ENCODE measurements at places on chromosomes 1 and 21.

DNA sequence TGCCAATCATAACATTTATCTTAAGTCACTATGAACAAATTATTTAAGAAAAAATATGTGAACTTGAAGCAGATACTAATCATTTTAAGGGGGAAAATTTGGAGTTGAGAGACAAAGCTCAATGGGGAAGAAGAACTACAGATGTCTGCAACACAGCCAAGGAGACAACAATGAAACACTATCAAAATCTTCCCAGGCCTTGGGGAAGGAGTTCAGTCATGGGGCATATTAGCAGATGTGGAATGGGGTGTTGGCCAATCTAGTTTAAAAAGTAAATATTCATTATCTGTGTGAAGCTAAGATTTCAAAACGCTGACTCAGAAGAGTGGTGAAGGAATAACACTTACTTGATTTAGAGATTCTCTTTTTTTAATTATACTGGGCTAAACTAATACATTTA lies 671.6 kb upstream of the ZP4 start:
- no peak for DNase-seq

GRCh38 chr1:84152649-84153056 lies 8.6 kb downstream of the PRKACB start:
- DNase-seq = no peak

GRCh38 chr21:31714741-31715365 lies 17.1 kb downstream of the SCAF4 start:
- DNase-seq = no peak

- no peak for DNase-seq
Measured at GRCh38 chr1:111219557-111220286, 7.8 kb upstream of the CHI3L2 start.

DNA sequence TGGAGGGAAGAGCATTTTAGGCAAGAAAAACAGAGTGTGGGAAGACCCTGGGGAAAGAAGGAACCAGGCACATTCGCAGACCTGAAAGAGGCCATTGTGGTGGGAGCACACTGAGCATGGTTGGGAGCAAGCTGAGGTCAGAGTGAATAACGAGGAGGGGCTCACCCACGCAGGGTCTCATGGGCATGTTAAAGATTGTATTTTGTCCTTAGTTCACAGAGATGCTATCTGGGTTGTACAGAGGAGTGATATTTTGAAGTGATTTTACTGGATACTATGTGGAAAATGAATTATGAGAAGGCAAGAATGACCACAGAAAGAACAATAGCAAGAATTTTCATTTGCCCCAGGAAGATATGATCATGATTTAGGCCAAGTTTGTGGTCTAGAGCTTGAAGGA lies 578.3 kb upstream of the NR5A2 start:
- no peak for DNase-seq

- no peak for DNase-seq
Measured at GRCh38 chr1:180211156-180211859, 18.8 kb upstream of the LHX4 start.

DNA sequence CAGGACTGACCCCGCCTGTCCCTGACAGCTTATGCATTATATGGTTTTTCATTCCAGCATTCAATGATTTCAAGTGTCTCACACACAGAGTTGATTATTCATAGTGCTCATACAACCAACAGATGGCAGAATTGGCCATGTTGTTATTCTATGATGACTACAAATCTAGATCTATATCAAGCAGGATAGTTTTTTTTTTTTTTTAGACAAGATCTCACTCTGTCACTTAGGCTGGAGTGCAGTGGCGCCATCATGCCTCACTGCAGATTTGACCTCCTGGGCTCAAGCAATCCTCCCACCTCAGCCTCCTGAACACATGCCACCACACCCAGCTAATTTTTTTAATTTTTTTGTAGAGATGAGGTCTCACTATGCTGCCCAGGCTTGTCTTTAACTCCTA lies 40.1 kb upstream of the LRRC8D start:
- peak; percentile 57 for DNase-seq

DNA sequence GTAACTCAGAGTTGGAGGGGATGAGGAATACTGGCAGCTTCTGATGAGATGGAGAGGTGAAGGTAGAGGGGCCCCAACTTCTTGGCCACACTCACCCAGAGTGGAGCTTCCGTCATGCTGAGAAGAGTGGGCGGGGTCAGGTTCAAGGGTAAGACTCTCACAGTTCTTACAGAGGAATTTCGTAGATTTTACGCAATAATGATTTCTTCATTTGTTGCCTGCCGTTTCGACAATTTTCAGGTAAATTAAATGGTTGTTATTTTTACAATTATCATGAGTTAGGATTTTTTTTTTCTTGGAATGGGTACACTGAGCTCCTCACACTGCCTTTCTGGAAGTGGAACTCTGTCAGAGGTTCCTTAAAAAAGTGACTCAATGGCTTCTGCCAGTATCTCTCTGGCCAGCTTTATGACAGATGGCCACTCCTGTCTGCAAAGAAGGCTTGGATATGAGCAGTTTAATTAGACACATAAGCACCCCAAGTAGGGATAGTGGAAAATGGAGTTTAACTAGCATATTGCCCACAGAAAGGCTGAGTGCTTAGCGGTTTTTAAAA lies 13.8 kb upstream of the NLRP3 start:
- DNase-seq = no peak

- no peak for DNase-seq
Measured at GRCh38 chr1:40059960-40060750, 19.6 kb downstream of the CAP1 start.

DNA sequence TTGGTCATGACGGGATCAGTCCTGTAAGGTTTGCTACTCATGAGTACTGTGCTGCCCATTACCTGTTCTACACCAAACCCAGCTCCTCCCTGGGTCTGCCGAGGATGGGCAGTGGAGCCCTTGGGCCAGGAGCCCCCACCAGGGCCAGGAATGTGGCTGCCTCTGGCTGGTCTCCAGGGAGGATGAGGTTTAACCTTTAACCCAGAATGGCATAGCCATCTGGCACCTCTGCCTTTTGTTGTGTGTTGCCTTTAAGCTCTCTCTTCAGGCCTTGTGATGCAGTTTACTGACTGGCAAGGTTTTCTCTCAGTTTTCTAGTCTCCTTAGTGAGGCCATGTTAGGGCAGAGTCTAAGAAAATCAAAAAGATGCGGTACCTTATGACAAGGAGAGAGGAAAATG lies 38.6 kb downstream of the SIPA1L2 start:
- DNase-seq = no peak

Data from SK-N-DZ (cell line).